ENCODE measurements at places on chromosomes 12 and 14. TPM values are rescaled to one million over a fixed set of nuclear protein-coding genes. Genes with fewer than 3 reads are reported as not detected.

The KRT86 gene
- not detected for total RNA-seq

The RAPGEF3 gene
- 0.39 TPM for total RNA-seq

The OR6J1 gene
- total RNA-seq: not detected

The AMDHD1 gene
- 1.8 TPM for total RNA-seq

The SDR9C7 gene
- total RNA-seq: not detected

The OR11H12 gene
- not detected for total RNA-seq

The ADCY4 gene
- 7.1 TPM for total RNA-seq

The YLPM1 gene
- total RNA-seq: 90.3 TPM

The GOLT1B gene
- total RNA-seq: 39.1 TPM

The OASL gene
- 9.7 TPM for total RNA-seq

The CCDC175 gene
- total RNA-seq: not detected

The FAM216A gene
- total RNA-seq: 16.4 TPM

The RNF34 gene
- total RNA-seq: 88.6 TPM

The RPS29 gene
- total RNA-seq: 3,749 TPM

The ST8SIA1 gene
- total RNA-seq: 53.6 TPM

The ELK3 gene
- total RNA-seq: 56.4 TPM

The RNASE2 gene
- total RNA-seq: not detected

The KLRG1 gene
- 55.8 TPM for total RNA-seq

The RFX4 gene
- total RNA-seq: not detected

The GSC gene
- total RNA-seq: not detected

The CELA1 gene
- total RNA-seq: 0.73 TPM

The TMCC3 gene
- 0.23 TPM for total RNA-seq

The REP15 gene
- total RNA-seq: not detected

DNA sequence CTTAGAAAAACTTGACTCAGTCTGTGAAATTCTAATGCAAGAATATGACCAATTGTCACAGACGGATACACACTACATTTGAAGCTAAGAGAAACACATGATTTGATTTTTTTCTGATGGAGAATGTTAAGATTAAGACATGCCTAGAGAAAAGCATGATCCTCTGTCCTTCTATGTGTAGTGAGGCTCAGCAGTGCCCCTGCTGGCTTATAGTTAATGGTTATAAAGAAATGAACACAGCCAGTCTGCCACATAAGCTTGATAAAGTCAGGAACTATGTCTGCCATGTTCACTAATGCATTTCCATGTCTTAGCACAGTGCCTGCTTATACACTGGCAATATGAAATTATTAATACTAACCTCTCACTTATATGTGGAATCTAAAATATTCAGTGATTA, 168.1 kb upstream of the DAAM1 start:
- no peak for DNase-seq

DNA sequence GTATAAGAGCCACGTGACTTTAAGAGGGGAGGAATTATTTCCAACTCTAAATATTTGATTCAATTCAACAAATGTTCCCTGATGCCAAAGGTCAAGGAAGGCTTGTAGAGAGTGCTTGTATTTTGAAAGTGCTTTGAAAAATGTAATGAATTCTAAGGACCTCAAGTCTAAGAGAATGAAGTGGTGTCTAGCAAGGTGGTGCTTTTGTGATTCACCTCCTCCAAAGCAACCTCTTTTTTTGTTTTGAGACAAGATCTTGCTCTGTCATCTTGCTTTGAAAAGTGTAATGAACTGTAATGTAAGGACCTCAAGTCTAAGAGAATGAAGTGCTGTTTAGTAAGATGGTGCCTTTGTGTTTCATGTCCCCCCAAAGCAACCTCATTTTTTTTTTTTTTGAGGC, 13.7 kb downstream of the AK7 start:
- DNase-seq: no peak

DNA sequence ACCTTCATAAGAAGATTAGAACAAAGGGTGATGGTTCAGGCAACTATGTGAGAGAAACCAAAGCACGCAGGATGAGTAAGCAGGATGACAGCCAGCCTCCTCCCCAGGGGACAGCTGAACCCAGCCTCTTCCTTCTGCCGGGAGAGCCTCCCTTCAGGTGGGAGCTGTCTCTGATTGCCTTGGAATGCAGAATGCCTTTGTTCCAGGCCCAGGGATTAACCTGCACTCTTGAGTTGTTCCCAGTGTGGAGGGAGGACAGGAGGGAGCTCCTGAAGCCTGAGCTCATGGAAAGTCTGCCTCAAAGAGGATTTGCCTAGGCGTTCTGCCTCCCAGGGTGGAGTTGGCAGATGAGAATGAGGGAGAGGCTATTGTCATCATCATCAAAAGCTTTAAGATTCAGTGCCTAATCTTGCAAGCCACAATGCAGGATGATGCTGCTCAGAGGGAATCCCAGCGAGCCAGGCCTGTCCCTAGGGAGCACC, 3.6 kb upstream of the KRT6A start:
- DNase-seq: no peak

- DNase-seq: no peak
Observed at GRCh38 chr14:54785778-54786770, 116.6 kb downstream of the GCH1 start.

DNA sequence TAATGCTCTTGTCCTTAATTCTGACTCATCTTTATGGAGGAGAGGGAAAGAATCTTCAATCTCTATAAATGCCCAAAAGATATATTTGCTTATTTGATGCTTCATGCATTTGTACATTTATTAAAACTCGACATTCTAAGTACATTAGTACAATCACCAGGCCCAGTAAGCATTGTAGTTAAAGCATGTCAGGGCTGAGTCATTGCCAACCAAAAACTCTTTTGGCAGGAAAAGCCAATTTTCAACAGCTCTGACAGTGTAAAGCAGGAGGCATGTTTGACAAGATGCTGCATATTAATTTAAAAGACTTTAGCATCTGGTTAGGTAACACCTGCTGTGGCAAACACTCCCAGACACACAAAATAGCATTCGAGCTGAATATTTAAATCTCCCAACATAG, 290.9 kb downstream of the PPFIA2 start:
- DNase-seq: no peak

DNA sequence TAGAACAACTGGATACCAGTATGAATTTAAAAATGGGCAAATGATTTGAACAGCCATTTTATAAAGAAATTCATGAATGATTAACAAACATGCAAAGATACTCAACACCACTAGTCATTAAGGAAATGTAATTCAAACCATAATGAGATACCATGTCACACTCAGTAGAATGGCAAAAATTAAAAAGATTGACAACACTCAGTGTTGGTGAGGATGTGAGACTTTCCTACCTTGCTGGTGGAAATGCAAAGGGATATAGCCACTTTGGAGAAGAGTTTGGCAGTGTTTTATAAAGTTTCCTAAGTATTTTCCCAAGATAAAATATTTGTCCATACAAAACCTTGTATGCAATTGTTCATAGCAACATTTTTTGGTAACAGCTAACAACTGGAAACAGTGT, 6.0 kb upstream of the CHST11 start:
- no peak for DNase-seq

- DNase-seq: no peak
Observed at GRCh38 chr14:70069186-70069585, 119.6 kb downstream of the SLC8A3 start.

DNA sequence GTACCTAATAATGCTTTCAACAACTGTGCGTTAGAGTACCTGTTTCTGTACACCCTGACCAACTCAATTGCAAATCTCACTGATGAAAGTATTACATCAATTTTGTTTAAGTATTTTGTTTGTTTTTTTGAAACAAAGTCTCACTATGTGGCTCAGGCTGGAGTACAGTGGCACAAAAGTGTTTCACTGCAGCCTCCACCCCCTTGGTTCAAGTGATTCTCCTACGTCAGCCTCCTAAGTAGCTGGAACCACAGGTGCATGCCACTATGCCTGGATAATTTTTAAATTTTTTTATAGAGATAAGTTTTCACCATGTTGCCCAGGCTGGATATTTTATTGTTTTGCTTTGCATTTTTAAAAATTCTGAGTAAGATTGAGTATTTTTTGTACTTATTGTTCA, 46.7 kb downstream of the YEATS4 start:
- no peak for DNase-seq

- no peak for DNase-seq
Observed at GRCh38 chr12:109731806-109732205, 18.2 kb downstream of the FAM222A start.

- no peak for DNase-seq
Observed at GRCh38 chr12:25254271-25254880, 3.6 kb upstream of the KRAS start.

GRCh38 chr14:33686218-33686617, 264.7 kb downstream of the EGLN3 start:
- no peak for DNase-seq

GRCh38 chr14:89366864-89367778, 49.9 kb downstream of the FOXN3 start:
- no peak for DNase-seq

- no peak for DNase-seq
Observed at GRCh38 chr12:115079760-115080159, 395.8 kb upstream of the TBX3 start.

- no peak for DNase-seq
Observed at GRCh38 chr12:113439606-113440030, 17.4 kb downstream of the SDSL start.

DNA sequence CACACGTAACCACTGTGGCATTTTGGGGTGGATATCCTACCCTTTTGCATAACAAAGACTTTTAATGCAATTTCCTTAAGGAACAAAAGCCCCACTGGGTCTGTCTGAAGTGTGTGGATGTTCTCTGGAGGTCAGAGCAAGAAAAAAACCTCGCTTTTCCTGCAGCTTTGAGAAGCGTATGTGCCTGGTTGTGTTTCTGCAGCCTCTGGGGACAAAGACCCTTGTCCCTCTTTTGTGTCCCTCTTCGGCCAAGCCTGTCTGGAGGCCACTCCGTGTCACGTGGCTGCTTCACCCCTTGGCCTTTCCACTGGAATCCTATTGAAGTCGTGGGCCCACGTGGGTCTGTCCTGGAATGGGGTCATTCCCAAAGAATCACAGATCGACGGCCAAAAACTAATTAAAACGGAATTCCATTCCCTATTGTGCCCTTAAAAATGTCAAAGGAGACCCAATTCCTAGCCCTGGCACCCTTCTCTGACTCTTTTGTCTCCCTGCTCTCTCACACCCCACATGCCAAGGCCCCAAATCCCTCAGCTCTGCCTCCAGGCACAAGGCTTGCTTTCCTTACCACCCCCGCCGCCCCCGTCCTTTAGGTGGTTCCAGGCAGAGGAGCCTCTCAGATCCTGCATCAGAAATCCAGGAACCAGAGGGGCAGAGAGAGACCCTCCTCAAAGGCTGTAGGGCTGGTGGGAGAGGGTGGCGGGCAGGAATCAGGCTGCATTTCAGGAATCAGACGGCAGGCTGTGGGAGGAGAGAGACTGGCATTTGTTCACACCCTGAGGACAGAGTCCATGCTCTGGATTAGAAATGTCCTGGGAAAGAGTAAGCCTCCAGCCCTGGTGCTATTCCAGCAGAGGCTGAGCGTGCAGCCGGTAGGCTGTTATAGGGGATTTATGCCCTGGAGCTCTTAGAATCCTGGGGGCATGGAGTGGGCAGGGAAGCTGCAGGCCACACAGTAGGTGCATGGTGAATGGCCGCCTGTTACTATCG, 12.6 kb upstream of the CYP46A1 start:
- DNase-seq: no peak

DNA sequence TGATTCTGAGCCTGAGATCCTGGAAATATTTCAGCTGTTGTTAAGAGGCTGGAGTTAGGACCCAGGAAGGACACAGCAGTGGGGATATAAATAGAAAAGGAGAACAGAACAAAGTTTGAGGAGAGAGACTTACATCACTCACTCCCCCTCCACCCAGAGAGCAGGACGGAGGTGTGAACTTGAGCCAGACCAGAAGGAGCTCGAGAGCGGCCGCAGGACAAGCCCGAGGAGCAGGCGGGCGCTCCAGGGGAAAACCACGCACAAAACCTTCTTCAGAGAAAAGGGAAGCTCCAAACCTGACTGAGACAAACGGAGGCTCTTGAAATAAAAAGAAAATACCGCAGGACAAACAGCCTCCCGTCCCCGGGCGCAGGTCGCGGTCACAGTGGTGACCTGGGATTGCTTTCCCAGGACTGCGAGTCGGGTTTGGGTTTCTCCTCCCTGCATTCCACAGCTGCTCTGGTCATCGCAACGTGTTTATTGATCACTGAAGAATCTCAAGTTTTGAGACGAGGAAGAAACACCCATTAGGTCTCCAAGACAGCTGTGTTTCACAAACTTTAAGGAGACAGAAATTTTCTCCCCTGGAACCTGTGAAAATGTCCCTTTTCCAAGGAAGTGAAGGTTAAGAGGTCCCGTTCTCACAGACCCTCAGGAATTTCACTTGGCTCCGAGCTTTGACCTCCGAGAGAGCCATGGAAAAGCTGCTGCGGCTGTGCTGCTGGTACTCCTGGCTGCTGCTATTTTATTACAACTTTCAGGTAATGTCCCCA, at the start of gene ADGRD1:
TSS of gene ADGRD1 (plus strand) at position 137 of the 773 bp plus-strand sequence. CDS start at position 696, 559 bp downstream.
- DNase-seq: no peak

DNA sequence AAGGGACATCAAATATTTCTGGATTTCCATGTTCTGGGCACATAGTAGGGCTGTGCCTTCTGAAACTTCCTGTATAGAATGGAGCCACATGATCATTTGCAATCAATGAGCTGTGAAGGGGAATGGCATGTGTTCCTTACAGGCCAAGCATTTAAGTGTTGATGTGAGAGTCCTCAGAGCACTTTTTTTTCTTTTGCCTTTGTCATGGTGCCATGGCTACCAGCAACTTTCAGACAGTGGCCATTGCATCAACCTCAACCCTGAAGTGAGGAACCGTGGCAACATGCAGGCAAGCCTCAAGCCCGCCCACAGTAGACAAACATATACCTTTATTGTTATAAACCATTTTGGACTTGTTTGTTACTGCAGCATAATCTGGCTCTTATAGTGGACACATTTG, 948.1 kb downstream of the NRXN3 start:
- no peak for DNase-seq

DNA sequence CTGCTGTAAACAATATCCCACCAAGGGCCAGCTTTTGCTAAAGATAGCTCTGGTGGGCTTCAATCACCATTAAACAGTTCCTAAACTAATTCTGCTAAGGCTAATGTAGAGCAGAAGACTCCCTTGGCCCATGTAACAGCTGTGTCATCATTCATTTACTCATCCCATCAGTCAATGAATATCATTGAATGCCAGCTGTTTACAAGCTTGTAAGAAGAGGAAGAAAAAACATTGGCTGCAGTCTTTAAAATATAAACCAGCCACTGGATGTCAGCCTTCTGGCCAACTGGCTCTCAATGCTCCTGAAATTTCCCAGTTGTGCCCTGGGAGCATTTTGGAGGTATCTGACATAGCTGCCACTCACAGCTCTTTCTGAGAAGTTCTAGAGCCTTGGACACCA, 18.0 kb upstream of the MAP3K9 start:
- DNase-seq: no peak

- DNase-seq: no peak
Observed at GRCh38 chr12:47236109-47236714, 156.5 kb upstream of the AMIGO2 start.

GRCh38 chr12:59408431-59408830, 187.4 kb upstream of the SLC16A7 start:
- DNase-seq: no peak

DNA sequence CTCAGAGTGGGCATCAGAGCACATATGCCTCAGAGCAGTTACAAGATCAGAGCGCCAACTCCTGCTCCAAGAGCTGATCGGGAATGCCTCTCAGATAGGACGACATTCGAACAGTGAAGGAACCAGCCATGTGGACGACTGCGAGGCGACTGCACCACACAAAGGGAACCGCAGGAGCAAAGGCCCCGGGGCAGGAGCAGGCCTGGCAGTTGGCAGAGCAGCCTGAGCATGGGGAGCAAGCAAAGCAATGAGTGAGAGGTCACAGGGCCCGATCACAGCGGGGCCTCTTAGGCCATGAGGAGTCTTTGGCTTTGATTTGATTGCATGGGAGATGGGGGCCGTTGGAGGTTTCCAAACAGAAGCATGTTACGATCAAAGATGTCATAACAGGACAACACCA, 90.3 kb downstream of the LGMN start:
- no peak for DNase-seq

Data from CD4-positive, alpha-beta memory T cell (primary cell).